OCI-M1 (cell line): ENCODE measurements at places on chromosomes 12 and 14.

- no peak for DNase-seq
Observed at GRCh38 chr12:49519574-49519936, 19.3 kb upstream of the KCNH3 start.

DNA sequence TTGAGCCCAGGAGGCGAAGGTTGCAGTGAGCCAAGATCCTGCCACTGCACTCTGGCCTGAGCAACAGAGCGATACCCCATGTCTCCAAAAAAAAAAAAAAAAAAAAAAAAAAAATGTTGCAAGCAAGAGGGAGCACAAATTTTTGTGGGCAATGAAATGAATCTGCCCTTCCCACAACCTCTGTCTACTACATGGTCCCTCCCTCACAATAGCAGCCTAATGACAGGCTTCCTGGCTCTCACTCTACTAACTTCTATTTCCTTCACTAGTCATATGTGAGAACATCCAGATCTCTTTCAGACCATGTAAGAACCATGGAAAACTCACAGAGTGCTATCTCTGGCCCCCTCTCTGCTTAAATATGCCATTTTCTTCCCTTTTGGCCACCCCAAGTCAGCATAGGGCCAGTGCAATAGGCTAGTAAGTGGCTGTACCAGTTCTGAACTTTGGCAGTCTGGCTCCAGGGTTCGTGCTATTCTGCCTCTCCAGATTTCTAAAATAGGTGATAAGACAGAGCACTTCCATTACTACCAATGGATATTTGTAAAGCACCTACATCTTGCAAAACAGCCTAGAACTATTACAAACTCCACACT is 7.1 kb downstream of the OSBPL8 start:
- DNase-seq = no peak

DNA sequence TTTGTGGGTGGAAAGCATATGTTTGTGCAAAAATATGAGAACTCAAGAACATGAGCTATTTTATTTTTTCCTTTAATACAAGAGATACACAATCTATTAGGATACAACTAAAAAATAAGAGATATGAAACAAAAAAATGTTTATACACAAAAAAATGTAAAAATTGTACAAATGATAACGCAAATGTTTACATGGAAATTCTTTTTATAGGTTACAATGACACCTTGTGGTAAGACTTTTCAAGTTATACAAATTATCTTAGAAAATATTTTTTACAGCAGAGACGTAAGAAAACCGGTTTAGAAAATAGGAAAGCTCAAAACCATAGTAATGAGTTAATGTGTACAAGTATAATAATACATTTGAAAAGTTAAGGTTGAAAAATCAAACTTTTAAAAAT is 25.5 kb downstream of the CEP83 start:
- DNase-seq = peak; percentile 26

- no peak for DNase-seq
Observed at GRCh38 chr12:92506891-92507290, 195.9 kb upstream of the PLEKHG7 start.

- peak; percentile 71 for DNase-seq
Observed at GRCh38 chr12:12216349-12217017, 50.4 kb downstream of the LRP6 start.

- DNase-seq = no peak
Observed at GRCh38 chr12:91335699-91336098, 153.1 kb upstream of the DCN start.

GRCh38 chr12:30515351-30515750 is 180.3 kb downstream of the IPO8 start:
- DNase-seq = peak; percentile 50

- no peak for DNase-seq
Observed at GRCh38 chr14:94321421-94322271, 1.5 kb downstream of the SERPINA6 start.

GRCh38 chr14:86296173-86296572 is 766.2 kb downstream of the FLRT2 start:
- no peak for DNase-seq

GRCh38 chr14:75561013-75561432 is 17.4 kb upstream of the FLVCR2 start:
- DNase-seq = peak; percentile 53

DNA sequence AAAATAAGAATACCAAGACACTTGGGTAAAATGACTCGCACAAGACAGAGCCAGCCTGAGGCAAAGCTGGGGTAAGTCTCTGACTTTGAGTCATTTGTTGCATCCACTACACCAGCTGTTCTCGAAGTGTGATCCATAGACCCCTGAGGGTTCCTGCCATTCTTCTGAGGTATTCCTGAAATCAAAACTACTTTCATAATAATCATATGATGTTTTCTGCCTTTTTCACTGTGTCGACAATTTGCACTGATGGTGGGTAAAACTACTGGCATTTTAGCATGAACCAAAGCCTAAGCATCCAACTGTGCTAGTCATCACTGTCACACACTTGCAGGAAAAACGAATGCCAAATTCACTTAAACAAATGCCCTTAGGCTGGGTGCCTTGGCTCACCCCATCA is 135.5 kb upstream of the FUT8 start:
- no peak for DNase-seq

GRCh38 chr12:108568338-108569154 is 6.2 kb downstream of the ISCU start:
- no peak for DNase-seq

DNA sequence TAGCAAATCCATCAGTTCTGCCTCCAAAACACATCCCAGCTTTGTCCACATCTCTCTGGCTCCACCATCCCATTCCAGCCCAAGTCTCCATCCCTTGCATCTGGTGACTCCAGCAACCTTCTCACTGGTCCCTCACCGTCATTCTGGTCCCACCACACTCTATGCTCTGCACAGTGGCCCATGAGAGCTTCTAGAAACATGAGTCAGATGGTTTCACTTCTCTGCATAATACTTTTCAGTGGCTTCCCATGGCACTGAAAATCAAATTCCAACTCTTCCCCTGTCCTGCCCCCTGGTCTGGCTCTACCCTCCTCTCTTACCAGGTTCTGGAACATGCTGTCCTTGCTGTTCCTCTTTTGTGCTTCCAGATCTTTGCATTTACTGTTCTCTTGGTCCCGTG is 17.2 kb upstream of the C12orf76 start:
- DNase-seq = no peak

DNA sequence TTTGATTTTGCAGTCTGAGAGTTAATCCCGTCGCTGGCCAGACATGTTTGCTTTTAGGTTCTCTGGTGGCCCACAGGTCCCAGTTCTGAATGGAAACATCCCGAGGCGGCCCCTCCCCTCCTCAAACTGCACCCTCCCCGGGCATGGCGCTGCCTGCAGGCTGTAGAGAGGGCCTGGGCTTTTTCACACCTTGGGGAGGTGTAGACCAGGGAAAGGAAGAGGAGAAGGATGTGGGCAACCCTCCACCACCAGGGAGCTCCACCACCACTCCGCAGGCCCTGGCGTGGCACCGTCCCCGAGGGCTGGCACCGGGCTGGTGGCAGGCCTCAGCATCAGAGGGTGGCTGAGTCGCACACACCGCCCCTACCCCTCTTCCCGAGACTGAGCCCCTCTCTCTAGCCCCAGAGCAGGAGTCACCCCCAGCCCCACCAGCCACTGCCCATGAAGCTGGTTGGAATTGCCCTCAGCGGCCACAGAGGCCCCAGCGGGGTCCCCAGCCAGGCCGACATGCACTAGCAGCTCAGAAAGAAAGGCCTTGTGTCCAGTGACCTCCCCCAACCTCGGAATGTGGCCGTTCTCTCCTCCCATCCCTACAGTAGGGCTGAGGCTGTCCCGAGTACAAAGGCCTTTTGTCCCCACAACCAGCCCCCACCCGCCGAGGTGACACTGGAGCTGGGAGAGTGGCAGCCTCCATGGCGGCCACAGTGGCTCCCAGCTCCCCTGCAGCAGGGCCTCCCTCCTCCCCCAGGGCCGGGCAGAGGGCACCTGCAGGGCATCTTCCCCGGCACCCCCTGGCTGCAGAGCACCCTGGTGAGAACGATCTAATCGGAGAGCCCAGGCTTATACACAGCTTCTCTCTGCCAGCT is 23.5 kb upstream of the INF2 start:
- DNase-seq = no peak

DNA sequence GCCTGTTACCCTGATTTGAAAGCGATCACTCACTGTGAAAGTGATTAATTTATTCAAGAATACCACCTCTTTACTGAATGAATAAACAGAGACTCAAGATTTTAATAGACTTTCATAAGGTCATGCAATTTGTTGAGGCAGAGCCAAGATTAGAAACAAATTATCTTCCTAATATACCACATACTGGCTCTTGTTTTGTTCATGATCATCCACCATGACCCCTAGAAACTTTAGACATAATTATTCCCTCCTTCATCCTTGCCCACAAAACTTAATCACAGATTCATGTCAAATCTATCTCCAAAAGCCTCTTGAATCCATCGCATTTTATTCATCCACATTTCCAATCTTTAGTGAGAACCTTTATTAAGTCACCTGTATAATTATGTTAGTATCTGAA is 152.3 kb downstream of the ATXN7L3B start:
- DNase-seq = no peak

DNA sequence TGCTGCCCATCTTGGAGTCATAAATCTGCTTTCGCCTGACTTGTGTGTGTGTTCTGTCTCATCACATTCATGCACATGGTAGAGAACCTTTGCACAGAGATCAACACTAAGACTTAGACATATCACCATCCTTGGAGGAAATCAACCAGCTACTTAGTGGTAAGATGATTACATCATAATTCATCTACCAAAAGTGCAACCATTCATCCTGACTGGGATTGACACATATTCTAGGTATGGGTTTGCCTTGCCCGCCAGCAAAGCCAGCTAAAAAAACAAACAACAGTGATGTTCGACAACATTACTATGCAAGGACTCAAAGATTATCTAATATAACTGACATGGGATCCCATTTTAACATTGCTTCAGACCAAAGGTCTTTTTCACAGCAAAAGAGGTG is 228.7 kb downstream of the NUAK1 start:
- DNase-seq = no peak

- no peak for DNase-seq
Observed at GRCh38 chr12:128947209-128947608, 93.9 kb downstream of the GLT1D1 start.

DNA sequence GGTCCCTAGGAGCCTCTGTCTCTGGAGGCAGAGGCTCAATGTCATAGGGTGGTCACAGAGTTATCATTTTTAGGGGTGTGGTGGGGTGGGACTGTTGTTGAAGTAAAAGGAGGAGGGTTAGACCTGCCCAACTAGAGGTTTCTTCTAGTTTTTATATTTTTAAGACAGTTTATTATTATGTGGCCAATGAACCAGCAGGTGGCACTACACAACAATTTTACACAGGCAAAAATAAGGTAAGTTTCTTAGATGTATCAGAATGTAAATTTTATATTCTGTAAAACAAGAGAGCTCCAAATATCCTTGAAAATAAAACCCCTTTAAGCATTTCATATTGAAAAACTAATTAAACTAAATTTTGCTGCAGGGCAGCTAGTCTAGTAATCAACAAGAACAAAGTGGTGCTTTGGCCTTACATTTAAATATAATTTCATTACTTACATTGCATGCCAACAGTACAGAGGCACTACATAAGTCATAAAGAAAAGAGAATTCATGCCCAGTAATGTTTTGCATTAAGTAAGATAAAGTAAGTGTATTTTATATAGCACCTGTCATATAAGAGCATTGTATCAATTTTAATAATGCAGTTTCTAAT is 22.2 kb upstream of the OVCH1 start:
- DNase-seq = peak; percentile 73

- DNase-seq = no peak
Observed at GRCh38 chr12:52190860-52191729, 719 bp downstream of the KRT80 start.

GRCh38 chr12:117090388-117090787 is 8.8 kb downstream of the TESC start:
- no peak for DNase-seq

DNA sequence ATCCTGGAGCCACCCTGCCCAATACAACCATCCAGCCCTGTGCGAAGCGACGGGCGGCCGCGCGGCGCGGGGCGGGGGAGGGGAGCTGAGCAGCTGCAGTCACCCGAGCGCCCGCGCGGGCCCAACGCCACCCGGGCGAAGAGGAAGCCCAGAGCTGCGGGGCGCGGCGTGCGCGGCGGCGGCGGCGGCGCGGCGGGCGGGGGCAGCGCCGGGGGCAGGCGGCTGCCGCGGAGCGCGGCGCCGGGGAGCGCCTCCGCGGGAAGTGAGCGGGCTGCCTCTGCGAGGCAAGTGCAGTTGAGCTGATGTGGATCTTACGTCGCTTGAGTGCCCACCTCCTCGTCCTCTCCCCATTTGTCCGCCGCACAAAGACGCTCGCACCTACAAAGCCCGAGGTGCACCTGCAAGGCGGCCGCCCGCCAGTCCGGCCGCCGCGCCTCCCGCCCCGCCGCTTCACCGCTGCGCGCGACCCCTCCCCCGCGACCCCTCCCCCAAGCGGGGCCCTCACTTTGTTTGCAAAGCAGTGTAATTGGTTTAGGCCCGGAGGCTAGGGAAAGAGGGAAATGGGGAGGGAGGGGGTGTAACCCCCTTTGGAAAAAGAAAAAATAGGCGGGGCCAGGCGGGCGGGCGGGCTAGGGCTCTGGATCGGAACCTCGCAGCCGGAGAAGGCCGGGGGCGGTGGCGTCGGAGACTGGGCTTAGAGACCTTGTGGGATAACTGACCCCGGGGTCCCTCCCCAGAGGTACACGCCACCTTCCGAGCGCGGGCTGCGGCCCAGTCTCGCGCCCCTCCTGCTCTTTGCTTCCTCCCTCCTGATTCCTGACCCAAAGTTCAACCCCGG is at the start of the genes FOXA1 and TTC6:
TSS of gene FOXA1 (minus strand) at position 279 of the 838 bp plus-strand sequence. CDS start at position 2, 277 bp downstream.
TSS of gene TTC6 (plus strand) at position 659 of the 838 bp plus-strand sequence. CDS start 26,436 bp downstream, outside the sequence.
- no peak for DNase-seq

- DNase-seq = peak; percentile 32
Observed at GRCh38 chr12:127613056-127613455, 653.9 kb upstream of the TMEM132C start.

DNA sequence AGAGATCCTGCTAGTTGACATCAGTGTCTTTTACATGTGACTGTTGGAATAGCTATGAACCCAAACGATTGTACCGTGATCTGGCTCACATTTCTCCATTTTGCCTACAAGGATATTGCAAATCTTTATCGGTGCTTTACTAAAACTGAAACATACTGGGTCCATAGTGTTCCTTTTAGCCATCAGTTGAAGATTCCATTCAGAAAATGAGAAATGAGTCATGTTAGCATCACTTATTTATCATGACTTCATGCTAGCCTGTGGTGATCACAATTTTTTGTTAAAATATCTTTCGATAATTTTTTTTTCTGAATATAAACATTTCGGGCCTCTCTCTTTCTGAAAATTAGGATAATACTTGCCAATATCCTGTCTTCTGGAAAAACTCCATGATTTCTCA is 210.3 kb downstream of the EGLN3 start:
- no peak for DNase-seq
